ENCODE measurements at places on chromosomes 7 and 10.

DNA sequence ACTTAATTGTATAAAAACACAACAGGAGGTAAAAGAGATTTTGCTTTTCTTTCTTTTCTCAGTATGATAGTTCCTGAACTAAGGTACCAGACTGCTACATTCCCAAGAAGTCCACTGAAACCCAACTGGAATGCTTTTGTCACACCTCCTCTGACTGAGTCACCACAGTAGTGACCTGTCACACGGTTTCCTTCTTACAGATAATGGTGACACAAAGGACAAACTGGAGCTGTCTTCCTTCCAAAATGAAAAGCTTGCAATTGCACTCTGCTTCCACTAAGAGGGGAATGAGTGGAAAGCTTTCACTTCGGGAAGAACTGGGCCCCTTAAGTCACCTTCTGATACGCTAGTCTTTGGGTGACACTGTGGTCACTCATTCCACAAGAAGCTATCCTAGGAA, 122.2 kb downstream of the KMT2E start:
- no peak for DNase-seq

- no peak for DNase-seq
These were observed 149.5 kb upstream of the LRRN3 start for GRCh38 chr7:110941385-110941784.

- DNase-seq = no peak
These were observed 1274.9 kb upstream of the SORCS1 start for GRCh38 chr10:108439397-108439796.

- DNase-seq = no peak
These were observed 8.5 kb downstream of the ANKRD22 start for GRCh38 chr10:88843171-88843570.

DNA sequence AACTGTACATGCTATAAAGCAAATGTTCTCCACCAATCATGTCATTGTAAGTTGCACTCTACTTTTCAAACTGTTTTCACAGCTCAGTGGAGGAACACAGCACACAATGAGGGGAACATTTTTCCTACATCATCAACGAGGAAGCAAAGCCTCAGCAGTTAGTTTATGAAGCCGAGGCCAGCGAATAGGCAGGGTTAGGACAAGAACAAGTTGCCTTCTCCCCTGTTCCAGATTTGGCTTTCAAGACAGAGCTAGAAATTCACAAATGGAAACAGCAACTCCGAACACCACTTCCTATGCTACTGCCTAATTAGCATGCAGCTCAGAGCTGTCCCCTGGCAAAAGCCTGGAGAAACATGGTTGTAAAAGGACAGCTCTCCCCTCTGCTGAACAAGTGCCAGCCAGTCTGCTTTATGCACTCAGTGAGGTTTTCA, 19.8 kb downstream of the ITGB8 start:
- DNase-seq = no peak

DNA sequence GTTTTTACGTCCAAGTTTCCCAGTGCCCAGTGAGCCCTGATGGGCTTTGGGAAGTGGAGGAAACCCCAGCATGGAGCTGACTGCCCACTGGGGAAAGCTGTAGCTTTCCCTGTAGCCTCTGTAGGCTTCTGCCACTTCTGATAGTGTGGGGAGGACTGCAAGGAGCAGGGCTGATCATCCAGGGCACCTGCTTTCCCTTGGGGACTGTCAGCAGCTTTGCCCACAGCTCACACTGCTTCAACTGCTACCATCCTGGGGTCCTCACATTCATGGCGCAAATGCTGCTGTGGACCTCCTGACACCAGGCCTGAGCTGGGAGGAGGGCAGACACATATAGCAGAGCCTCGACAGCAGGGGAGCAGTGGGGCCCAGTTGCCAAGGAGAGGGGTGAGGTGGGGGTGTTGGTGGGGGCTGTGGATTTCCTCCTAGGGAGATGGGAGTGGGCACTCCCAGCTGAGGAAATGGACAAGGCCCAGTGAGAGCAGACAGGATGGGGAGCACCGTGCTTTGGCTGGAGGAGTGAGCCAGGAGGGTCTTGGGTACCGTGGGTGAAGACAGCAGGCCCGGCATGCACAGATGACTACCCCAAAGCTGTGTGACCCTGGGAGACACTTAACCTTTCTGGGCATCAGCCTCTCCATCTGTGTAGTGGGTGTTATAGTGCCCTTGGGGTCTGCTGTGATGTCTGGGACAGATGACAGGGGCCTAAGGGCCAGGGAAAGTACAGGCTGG, 16.2 kb downstream of the RAMP3 start:
- no peak for DNase-seq

GRCh38 chr10:49208996-49209395, 20.8 kb upstream of the TMEM273 start:
- no peak for DNase-seq

GRCh38 chr10:130453036-130453720, 317.0 kb downstream of the GLRX3 start:
- no peak for DNase-seq

GRCh38 chr10:113663908-113664307, at the start of gene NRAP:
NRAP (minus strand) TSS chr10:113664041; CDS start chr10:113663882, 159 bp downstream.
- DNase-seq = no peak

GRCh38 chr7:50264908-50265307, 39.6 kb upstream of the IKZF1 start:
- no peak for DNase-seq

DNA sequence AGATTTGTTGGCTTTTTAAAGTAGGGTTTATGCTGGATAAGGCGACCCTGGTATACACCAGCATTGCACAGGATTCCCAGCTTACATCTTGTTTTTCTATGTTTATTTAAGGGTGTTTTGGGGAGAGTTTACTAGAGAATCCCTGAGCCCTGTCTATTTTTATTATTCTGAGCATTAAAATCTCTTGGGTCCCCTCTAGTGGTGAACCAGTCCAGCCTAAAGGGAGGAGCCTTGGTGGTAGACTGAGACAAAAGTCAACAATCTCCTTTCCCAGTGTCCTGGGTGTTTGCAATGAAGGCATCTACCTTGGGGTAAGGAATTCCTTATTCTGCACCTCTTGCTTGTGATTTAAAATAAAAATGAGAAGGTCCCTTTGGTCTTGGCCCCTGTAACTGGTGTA, 38.2 kb downstream of the ANTXRL start:
- no peak for DNase-seq

DNA sequence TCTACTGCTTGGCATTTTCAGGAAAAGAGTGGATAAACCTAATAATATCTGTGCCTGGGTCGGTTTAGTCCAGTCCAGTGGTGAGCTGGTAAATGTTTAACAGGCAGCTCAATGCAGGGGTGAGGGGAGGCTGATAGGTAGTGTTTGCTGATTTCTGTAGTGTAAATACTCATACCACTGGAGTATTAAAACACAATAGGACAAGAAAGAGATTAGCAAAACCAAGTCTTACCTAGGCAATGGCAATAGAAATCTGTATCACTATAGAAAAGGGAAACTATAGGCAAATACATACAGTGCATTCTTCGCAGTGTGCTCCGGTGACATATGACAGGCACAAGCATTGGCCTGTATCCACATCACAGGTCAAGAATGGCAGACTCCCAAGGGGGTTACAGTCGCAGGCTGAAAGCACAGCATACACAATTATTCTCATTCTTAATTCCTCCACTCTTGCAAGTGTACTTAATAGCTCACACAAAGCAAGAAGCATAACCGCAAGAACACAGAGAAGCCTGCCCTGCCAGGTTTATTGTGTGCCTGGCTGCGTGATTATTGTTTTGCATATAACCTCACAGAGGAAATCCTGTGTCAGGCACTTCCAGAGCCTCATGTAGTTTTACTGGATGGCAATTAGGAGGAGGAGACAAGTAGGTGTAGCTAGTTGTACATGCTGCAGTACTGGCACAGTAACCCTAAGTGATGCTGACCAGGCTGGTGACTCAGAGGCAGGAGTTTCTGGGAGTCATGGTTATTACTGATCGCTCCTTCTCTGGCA, 35.0 kb downstream of the LAMB4 start:
- no peak for DNase-seq

DNA sequence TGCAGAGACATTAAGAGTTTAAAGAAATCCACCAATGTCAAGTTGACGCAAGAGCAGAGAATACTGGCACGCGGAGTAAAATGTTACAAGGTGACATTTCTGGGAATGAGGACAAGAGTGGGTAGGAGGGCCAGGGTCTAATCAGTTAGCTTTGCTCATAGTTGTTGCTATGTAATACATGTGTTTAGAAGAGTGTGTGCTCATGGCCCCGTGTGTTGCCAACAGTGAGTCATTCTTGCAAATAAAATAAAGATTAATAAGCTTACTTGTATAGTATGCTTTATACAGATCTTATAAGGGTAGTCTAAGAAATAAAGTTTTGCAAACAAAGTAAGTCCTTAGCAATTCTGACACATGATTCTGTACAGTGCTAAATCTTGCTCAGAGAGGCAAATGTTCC, 64.5 kb downstream of the DNMBP start:
- DNase-seq = no peak

DNA sequence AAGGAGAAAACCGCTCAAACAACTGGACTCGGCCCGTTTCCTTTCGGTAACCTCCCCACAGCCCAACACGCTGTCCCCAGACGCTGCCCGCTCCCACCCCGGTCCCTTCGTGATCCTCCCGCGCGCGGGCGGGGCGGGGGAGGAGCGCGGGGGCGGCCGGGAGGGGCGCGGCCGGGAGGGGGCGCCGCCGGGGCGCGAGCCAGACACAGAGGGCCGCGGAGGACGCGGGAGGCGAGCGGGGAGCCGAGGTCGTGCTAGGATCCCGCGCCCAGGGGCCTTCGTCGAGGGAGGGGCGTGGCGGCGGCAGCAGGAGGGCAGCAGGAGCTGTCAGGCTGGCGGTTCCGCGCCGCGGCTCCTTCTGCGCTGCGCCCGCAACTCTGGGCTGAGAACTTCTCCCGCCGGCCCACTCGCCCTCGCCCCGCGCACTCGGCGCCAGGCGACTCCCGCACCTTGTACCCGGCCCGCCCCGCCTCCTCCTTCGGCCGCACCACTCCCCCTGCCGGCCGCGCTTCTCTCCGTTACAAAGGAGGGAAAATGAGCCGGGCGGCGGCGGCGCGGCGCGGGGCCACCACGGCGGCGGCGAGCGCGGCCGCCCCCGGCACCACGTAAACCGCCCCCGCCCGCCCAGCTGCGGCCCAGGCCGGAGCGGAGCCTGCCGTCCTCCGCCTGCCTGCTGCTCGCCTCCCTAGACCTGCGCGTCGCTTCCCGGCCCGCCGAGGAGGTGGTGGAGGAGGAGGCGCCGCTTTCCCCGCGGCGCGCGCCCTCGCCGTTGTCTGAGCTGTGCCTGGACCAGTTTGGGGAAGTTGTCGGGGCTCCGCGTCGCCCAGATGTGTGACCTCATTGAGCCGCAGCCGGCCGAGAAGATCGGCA, at the start of gene CDK14:
Gene CDK14 (plus strand): TSS at position 521 of the 870 bp plus-strand sequence. CDS start 307 bp downstream, at position 828.
- DNase-seq = no peak

GRCh38 chr10:61302124-61302523, 151.1 kb downstream of the TMEM26 start:
- no peak for DNase-seq

DNA sequence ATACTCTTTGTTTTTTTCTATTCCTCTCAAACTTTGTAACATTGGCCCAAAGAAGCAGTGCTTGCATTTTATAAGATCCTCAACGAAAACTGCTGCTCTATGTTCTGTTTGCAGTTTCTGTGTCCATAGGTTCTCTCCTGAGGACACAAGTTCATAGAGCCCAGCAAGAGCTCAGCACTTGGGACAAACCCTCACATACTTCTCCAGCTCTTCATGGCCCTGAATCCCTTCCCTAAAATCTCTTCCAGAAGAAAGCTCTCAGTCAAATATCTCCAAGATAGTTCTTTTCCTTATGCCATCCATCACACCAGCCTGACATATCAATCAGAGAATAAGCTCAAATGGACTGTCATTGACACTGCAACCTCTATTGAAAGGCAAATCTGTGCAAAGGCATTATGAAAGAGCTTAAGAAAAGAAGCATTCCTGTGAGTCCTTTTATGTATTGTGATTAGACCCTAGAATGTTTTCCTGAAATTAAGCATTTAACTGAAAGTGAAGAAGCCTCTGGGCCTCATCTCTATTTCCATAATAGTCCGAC, 405.5 kb downstream of the ANKRD7 start:
- no peak for DNase-seq

GRCh38 chr10:97849687-97850402, at the start of gene GOLGA7B:
GOLGA7B (plus strand) TSS chr10:97849843; CDS start chr10:97850304, 461 bp downstream.
- DNase-seq = no peak

GRCh38 chr7:16770657-16771329, 17.2 kb downstream of the TSPAN13 start:
- no peak for DNase-seq

GRCh38 chr10:15123749-15124184, 26.6 kb downstream of the RPP38 start:
- no peak for DNase-seq

DNA sequence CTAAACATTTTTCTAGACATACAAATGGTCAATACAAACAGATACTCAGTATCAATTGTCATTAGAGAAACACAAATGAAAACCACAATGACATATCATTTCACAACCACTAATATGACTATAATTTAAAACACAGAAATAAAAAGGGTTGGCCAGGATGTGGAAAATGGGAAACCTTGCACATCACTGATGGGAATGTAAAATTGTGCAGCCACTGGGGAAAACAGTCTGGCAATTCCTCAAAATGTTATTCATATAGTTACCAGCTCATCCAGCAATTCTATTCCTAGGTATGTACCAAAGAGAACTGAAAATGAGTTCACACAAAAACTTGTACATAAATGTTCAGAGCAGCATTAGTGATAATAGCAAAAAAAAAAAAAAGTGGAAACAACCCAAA, 106.1 kb upstream of the LRRTM3 start:
- DNase-seq = no peak

DNA sequence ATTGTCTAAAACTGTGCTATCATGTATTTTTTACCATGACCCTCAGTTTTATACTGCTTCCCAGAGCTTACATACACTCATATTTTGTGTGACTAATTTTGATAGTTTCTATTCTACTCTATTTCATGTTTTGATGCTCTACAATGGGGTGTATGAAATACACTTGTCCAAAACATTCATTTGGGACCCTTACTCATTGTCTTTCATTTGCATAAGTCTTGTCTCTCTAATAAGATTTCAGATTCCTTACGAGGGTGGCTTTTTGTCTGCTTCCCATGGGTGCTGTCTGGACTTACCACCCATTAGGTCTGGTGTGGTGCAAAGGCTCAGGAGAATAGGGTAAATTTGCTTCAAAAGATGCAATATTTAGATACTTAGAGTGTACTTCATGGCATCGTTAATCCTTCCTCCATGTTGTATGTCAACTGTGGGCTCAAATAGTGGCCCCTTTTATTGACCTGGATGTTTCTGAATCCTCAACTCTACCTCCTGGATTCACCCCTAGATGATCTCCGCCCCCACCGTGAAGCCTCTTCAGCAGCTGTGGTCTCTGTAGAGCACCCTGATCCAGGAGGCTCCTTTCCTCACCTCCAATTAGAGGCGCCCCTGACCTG, 3.6 kb upstream of the GIMAP5 start:
- DNase-seq = no peak

GRCh38 chr7:45580053-45580872, 6.1 kb downstream of the ADCY1 start:
- no peak for DNase-seq

- no peak for DNase-seq
These were observed 7.2 kb downstream of the PALS2 start for GRCh38 chr7:24580283-24580946.

- no peak for DNase-seq
These were observed 16.3 kb upstream of the SH2B2 start for GRCh38 chr7:102270178-102270887.

All from stimulated activated CD4-positive, alpha-beta T cell treated with anti-CD3 and anti-CD28 coated beads, Interleukin-1b, Interleukin-23, amount 100 ng/mL, for 24 hours (primary cell).